ENCODE measurements at places on chromosomes 7 and 10.

GRCh38 chr10:133275684-133276092 lies 980 bp downstream of the ADAM8 start:
- DNase-seq: peak; percentile 33

DNA sequence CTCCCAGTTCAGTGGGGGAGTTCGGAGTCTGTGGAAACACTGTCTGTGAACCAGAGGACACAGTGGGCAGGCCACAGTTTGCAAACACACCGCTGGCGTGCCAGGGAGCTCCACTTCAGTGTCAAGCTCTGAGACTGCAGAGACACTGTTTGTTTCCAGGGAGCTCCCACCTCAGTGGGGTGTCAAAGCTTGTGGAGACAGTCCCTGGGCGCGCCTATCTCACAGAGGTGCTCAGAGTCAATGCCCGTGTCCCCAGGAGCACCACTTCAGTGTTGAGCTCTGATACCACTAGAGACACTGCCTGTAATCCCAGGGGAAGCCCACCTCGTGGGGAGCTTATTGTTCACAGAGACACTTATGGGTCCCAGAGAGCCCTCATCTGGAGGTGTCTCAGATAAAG lies 4.3 kb downstream of the MYO1G start:
- DNase-seq: no peak

DNA sequence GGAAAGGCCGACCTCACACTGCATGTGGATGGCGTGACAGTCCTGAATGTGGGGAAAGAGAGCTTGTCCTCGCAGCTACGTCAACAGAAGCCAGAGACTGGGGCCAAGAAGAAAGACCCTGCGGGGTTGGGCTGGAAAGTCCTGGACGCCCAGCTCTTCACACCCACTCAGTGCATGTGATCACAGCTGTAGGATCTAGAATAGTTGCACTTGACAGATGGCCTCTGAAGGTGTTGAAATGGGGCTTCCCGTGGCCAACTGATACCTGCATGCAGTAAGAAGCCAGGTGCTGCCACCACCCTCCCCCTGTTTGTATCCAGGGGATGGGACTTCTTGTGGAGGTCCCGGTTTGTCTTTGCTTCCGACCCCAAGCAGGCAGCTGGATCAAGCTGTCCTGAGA lies 34.1 kb upstream of the OCM2 start:
- no peak for DNase-seq

- no peak for DNase-seq
Measured at GRCh38 chr7:28157831-28158416, 22.7 kb downstream of the JAZF1 start.

DNA sequence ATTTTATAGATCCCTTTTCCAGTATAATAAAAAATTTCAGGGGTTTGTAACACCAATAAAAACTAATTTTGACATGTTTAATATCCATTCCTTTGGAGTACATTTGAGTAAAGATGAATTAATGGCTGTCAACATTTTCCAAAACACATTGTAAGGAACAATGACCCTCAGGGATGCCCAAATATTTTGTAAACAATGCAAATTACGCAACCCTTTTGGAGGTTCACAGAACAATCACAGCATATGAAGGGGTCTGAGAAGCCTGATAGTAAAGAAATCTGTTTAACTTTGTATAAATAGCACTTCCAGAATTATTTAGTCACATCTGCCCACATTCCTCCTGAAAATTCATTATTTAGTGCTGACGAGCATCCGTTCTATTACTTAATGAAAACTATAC lies 152.8 kb upstream of the FEZF1 start:
- no peak for DNase-seq

- no peak for DNase-seq
Measured at GRCh38 chr10:124747745-124748144, 3.6 kb upstream of the FAM53B start.

GRCh38 chr10:98470850-98471249 lies 24.1 kb upstream of the HPS1 start:
- no peak for DNase-seq

DNA sequence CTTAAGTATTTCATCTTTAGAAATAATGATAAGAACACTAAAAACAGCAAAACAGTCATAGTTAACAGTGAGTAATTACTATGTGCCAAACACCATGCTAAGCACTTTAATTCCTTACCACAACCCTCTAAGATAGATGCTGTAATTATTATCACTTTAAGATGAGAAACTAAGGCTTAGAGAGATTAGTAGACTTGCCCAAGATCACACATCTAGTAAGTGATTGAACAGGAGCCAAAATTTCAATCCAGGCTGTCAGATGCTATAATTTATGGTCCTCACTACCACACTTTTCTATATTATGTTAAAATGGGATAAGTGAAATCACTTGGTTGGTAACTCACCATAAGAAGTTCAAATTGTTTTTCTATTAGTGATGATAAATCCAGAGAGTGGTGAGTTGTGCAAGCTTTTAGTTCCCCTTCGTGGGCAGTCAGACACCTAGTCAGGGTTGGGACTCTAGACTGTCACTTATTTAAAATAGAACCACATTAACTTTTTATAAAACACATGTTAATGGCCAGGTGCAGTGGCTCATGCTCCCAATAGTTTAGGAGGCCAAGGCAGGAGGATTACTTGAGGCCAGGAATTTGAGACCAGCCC lies 85.9 kb upstream of the GATA3 start:
- DNase-seq: no peak

- DNase-seq: peak; percentile 41
Measured at GRCh38 chr10:73744664-73744975, 448 bp downstream of the SEC24C start.

DNA sequence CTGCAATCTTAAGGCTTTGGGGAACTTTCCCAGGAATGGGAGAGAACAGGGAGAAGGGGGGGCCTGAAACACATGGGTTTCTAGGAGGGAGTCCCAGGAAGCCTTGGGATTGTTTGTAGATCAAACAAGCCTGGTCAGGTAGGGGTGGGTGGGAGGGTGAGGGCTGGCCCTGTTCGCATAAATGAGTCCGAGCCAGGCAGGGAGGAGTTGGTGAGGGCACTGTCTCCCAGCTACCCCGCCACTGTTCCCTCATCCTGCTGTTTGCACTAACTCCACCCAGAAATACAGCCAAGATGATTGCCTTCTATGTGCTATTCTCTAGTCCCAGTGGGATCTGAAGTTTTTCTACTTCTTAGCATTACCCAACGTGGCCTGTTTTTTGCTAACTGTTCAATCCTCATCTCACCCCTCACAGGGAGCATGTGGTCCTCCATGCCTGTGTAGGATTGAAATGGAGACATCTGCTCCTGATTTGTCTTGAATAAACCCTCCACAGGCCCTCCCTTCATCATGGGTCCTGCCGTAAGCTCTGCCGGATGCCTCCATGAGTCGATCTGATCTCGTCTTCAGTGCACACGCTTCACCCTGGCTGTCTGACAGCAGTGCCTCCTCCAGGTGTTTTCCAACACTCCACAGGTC lies 257.0 kb downstream of the COBL start:
- DNase-seq: no peak

GRCh38 chr10:88246675-88247074 lies 336.4 kb downstream of the RNLS start:
- no peak for DNase-seq

GRCh38 chr10:113515161-113515560 lies 37.7 kb upstream of the HABP2 start:
- no peak for DNase-seq

DNA sequence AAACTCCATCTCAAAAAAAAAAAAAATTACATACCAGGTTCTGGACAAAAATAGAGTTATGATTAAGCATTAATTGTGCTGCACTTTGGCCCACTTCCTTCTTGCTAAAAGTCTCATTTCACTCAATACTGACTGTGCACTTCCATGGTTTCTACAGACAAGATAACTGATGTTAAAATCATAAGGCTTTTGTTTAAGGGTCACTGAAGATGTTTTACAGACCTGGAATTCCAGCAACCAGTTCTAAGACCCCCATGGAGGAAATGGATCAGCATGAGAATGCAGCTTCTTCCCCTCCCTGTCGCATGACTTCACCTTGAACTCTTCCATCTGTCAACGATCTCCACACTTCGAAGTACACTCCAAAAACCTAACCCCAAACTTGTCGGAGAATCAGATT lies 1191.8 kb upstream of the AUTS2 start:
- DNase-seq: no peak

DNA sequence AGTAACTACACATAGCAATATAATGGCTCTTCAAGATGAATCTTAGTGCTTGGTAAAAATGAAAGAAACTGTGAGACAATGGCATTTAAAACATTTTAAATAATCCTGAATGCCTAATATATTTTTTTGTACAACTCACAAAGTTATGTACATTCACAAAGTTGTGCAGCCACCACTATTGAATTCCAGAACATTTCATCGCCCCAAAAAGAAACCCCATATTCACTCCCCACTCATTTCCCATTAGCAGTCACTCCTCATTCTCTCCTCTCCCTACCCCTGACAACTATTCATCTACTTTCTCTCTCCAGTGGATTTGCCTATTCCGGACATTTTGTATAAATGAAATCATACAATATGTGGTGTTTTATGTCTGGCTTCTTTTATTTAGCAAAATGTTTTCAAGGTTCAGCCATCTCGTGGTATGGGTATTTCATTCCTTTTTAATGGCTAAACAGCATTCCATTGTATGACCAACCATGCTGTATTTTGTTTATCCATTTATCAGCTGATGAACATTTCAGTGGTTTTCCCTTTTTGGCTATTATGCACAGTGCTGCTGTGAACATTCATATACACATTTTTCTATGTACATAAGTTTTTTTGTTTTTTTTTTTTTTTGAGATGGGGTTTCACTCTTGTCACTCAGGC lies 34.7 kb downstream of the ENTPD7 start:
- no peak for DNase-seq

DNA sequence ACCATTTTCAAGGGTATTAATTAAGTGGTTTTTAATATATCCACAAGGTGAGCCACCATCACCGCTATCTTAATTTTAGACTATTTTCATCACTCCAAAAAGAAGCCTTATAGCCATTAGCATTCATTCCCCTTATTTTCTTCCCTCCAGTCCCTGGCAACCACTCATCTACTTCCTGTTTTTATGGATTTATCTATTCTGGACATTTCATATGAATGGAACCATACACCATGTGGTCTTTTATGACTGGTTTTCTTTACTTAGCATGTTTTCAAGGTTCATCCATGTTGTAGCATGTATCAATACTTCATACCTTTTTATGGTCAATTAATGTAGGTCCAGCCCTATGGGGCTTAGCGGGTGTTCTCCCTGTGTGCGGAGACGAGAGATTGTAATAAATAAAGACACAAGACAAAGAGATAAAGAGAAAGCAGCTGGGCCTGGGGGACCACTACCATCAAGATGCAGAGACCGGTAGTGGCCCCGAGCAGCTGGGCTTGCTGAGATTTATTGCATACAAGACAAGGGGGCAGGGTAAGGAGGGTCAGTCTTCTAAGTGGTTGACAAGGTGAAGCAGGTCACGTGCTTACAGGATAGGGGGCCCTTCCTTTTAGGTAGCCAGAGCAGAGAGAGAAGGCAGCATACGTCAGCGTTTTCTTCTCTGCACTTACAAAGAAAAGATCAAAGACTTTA lies 14.6 kb downstream of the WBP1L start:
- DNase-seq: no peak

- DNase-seq: no peak
Measured at GRCh38 chr10:68559841-68560185, 324 bp upstream of the TET1 start.

DNA sequence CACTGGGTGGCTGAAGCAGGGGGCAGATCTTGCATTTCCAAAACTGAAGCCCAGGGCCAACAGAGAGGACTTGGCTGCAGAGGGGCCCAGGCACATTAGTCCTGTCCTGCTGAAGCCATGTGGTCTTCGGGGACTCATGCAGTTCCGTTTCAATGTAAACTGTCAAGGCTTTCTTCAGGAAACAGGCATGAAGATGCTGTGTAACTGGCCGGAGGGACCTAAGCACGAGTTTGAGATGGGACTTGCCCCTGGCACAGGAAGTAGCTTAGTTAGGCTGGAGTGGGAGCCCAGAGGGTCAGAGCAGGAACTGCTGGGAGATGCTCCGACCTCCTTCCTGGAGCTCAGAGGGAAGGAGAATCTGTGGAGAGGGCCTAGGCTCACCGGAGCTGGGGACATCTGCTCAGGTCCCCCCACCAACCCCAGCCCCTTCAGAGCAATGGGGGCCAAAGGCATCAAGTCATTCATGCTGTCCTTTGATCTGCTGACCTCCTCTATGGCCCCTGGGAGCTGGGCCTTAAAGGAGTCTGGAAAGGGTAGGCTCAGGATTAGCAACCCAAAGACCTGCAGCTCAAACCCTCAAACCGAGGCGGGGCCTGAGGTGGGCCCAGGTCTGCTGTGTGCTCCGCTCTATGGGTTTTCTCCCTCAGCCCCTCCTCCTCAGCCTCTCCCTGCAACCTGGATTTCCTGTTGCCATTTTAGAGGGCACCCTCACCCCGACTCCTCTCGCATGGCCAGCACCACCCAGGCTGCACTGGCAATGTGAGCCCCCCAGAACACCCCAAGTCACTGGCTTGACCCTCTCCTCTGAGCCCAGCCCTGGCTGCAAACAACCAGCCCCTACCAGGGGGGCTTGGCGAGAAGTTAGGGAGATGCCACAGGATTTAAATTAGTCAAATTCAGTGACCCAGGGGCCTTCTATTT lies 4.4 kb upstream of the MNX1 start:
- no peak for DNase-seq
